Activated CD4-positive, alpha-beta T cell treated with anti-CD3 and anti-CD28 coated beads, Interleukin-2, amount 10 ng/mL, durations not matched to agents 24 days and 14 days (primary cell): ENCODE measurements at places on chromosomes 5 and 9. TPM values are rescaled to one million over a fixed set of nuclear protein-coding genes. Genes with fewer than 3 reads are reported as not detected.

The TICAM2 gene
- 0.86 and 1.0 TPM in 2 replicates for total RNA-seq

DNA sequence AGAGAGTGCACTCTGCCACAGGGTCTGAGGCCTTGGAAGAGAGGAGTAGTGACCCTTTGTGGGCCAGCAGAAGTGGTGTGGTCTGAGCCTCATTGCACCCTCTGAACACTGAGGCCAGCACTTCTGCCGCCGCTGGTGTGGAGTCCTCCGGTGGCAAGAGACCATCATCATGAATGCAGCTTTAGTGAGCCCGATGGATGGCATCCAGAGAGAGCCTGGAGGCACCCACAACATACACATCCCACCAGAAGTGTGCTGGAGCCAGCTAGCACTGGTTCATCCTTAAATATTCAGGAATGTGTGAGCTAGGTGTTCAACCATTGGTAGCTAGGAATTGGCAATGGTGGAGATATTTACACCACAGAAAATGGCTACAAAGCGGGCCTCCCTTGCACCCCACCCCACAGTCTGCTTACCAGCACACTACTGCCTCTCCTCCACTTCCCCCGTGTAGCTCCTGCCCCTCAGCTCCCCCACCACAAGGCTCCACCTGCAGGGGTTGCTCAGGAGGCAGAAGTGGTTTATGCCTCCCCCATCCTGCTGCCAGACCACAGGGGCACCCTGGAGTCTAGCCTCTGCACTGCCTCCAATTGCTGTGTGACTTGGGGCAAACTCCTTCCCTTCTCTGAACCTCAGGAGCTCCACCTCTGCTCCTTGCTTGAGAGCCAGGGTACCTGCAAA is 16.4 kb downstream of the SLC6A7 start:
- DNase-seq, result no peak
- no peaks in the 10 kb centered on the region for H3K36me3 ChIP-seq

DNA sequence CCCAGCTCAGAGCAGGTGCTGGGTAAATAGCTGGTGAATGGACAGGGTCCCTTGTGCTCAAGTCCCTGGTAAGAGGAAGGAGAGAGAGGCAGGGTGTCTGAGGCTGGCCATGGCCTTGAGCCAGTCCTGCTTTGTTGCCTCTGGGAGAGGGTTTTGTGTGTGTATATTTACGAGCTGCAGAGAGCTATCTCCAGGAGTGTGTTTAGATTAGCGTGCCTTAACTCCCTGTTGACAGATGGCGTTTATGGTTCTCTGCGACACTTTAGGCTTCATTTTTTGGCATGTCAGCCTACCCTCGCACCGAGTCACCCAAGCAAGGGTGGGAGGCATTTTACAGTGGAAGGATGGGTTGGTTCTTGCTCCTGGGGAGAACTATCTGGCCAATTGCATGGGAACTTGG is 22.2 kb downstream of the HMCN2 start:
- no peak overlapping the region for H3K4me3 ChIP-seq
- H3K27ac ChIP-seq, result no peak overlapping the region
- H3K36me3 ChIP-seq, result no peaks in the 10 kb centered on the region
- no peak for DNase-seq
- peaks cover 2% of the 10 kb centered on the region for H3K27me3 ChIP-seq

GRCh38 chr9:33686942-33687341 is 108.4 kb upstream of the PRSS3 start:
- H3K27ac ChIP-seq, result no peak overlapping the region
- H3K4me1 ChIP-seq, result peaks cover 9% of the 10 kb centered on the region
- H3K27me3 ChIP-seq, result peaks cover 67% of the 10 kb centered on the region
- H3K4me3 ChIP-seq, result no peak overlapping the region
